ENCODE measurements at places on chromosomes 2 and 18. TPM values are rescaled to one million over a fixed set of nuclear protein-coding genes. Genes with fewer than 3 reads are reported as not detected.

The MALT1 gene
- 25.5 TPM for polyA plus RNA-seq

DNA sequence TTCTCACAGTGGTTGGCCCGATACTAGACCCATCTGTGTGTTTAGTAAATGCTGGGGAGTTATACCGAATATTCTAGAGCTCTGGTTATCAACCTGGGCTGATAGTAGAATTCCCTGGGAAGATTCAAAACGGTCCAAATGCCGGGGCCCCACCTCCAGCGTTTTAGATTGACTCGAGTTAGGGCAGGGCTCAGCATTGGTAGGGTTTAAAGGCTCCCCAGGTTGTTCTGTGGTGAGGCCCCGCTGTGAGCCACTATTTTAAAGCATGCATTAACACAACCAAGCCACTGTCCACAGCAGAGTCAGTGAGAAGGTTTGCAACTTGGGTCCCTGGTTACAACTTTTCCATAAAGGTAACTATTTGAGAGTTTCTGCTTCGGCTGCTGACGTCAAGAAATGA, 73.6 kb downstream of the DYSF start:
- DNase-seq = no peak

DNA sequence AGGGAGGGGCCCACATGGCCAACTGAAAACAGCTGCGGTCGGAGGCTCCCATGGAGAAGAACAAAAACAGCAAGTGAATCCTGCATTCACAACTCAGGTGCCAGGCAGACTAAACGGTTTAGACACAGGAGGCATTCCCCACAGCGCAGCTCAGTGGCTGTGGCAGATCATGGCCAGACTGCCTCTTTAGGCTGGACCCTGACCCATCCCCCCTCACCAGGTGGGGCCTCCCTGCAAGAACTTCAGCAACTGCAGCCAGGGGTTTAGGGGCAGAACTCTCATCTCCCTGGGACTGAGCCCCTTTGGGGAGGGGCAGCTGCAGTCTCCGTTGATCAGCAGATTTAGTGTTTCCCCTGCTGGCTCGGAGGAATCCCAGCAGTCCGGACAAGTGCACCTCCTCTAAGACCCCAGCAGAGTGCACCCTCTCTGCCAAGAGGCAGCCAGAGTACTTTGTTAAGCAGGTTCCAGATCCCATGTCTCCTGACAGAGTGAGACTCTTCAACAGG, 346.7 kb downstream of the SS18 start:
- DNase-seq = no peak

The OTX1 gene
- polyA plus RNA-seq = not detected

GRCh38 chr2:20572221-20572620, 78.7 kb downstream of the HS1BP3 start:
- DNase-seq = no peak

The OBSL1 gene
- polyA plus RNA-seq = 15.2 TPM

DNA sequence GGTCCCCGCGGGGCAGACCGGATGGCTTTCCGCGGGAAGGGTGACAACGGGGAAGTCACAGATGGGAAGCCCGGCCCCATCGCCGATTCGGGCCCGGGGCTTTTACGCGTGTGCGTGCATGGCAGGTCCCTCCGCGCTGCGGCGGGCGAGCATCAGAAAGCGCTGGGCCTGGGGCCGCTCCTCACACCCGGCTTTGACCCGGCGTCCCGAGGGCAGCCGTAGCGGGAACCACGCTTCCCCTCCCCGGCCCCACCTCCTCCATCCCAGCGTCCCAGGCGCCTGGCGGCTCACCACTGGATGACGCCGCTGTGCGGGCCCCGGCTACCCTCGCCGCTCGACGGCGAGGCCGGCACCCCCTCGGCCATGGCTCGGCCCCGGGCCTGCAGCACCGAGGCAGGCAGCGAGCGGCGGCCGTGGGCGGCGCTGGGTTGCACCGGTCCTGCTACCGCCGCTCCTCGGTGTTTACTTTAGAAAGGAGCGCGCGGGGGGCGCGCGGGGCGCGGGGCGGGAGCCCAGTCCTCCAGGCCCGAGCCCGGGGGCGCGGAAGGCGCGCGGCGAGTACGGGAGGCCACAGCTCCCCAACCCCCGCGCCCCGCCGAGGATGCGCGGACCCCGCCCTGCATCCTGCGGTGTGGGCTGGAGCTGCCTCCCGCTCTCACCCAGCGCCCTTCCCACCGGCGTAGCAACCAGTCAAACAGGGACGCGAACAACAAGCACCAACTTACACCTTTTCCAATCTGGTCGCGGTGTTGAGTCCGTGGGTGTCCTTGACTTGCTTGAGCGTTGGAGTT, 806 bp downstream of the RFX8 start:
- DNase-seq = peak; percentile 66

The IHH gene
- polyA plus RNA-seq = not detected

DNA sequence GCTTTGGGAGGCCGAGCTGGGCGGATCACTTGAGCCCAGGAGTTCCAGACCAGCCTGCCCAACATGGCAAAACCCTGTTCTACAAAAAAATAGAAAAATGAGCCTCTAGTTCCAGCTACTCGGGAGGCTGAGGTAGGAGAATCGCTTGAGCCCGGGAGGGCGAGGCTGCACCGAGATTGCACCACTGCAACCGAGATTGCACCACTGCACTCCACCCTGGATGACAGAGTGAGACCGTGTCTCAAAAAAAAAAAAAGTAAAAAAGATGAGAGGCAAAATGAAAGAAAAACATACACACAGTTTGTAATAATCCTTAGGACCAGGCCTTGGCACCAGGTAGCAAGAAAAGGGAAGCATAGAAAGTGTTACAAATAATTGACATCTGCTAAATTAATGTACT, 22.0 kb downstream of the RBM43 start:
- DNase-seq = no peak

DNA sequence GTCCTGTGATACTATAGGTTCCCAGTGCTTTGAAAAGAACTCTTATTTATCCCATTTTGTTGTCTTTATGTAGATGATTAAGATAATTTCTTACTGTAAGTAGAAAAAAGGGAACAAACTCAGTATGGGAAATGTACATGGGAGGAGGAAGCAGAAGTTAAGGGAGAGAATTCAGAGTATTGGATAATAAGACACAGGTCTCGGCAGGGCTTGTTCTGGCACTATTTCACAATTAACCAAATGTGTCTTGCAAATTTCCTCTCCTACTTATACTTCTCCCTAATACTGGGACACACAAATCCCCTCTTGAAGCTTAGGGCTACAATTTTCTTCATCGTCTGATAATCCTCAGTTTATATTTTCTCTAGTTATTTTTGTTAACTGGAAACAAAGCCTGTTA, 744.0 kb downstream of the ADCYAP1 start:
- no peak for DNase-seq

DNA sequence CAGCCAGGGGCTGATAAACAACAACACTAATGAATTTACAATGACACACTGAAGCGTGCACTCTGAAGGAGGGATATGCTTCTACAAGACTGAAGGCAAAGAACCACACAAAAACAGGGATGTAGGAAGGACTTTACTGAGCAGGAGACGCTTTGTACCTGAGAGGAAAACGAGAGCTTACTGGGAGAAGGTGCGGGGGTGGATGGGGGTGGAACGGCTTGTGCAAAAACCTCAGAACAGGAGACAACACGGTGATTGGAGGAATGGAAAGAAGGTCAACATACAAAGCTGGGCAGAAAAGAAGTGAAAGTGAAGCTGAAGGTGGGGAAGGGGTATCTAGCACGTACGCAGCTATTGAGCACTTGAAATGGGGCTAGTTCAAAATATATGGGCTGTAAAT, 93.1 kb downstream of the SLC8A1 start:
- DNase-seq = no peak

The TMEFF2 gene
- 0.87 TPM for polyA plus RNA-seq

DNA sequence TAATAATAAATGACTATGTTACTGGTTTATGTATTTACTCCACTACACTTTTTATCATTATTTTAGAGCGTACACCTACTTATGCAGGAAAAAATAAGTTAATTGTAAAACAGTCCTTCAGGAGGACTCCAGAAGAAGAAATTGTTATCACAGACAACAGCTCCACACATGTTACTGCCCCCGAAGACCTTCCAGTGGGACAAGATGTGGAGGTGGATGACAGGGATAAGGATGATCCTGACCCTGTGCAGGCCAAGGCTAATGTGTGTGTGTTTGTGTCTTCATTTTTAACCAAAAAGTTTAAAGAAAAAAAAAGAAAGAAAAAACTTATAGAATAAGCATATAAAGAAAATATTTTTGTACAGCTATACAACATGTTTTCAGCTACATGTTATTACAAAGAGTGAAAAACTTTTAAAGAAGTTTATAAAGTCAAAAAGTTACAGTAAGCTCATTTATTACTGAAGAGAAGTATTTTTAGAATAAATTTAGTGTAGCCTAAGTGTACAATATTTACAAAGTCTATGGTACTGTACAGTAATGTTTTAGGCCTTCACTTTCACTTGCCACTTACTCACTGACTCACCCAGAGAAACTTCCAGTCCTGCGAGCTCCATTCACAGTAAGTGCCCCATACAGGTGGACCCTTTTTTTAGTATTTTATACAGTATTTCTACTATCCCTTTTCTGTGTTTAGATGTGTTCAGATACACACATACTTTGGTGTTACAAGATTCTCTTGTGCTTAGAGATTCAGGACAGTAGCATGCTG, 7.5 kb downstream of the TGFBRAP1 start:
- DNase-seq = peak; percentile 68

GRCh38 chr2:18950361-18950851, 361.0 kb upstream of the NT5C1B start:
- DNase-seq = peak; percentile 75

- DNase-seq = peak; percentile 50
Measured at GRCh38 chr18:46706968-46707367, 49.9 kb downstream of the ST8SIA5 start.

DNA sequence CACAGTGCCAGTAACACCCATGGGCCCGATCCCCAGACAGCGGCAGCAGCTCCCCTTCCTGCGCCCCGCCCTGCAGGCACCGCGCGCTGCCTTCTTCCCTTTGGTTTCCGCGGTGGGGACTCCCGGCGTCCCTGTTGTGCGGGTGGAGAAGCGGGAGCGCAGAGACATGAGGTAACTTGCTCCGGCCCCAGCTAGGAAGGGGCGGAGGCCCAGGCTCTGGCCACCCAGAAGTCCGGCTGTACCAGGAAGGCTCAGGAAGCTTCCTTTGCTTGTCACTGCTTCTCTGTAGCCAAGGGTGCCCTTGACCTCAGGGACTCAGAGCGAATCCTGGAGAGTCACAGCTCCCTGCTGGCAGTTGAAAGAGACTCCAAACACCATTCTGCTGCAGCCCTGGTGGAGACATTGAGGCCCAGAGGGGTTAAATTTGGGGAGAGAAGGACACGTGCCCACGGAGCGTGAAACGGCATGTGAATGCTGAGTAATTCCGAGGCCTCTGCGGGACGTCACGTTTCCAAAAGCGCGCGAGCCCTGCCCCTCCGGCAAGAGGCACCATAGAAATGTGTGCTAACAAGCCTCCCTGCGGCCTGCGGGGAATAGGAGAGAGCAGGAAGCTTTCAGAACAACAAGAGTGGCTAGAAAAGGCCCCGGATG, 6.7 kb upstream of the ADCY3 start:
- DNase-seq = peak; percentile 21
